ENCODE measurements at places on chromosomes 3 and 15. TPM values are rescaled to one million over a fixed set of nuclear protein-coding genes. Genes with fewer than 3 reads are reported as not detected.
A peak's percentile ranks its signal among the peaks of the same experiment; 100 is the strongest.

The UCN2 gene
- total RNA-seq = not detected

The PRSS50 gene
- total RNA-seq = not detected

The SLCO3A1 gene
- total RNA-seq = 26.1 TPM

The MYNN gene
- 17.2 TPM for total RNA-seq

The FGD5 gene
- 21.4 TPM for total RNA-seq

The MAGI1 gene
- 42.9 TPM for total RNA-seq

The MESP1 gene
- total RNA-seq = 1.0 TPM

The NDUFB4 gene
- 17.8 TPM for total RNA-seq

The SERINC4 gene
- total RNA-seq = 0.28 TPM

The DBR1 gene
- total RNA-seq = 41.8 TPM

The TEX55 gene
- not detected for total RNA-seq

The ENTPD3 gene
- total RNA-seq = 4.9 TPM

The PLA2G4D gene
- total RNA-seq = 0.07 TPM

The MUC20 gene
- total RNA-seq = 1.5 TPM

DNA sequence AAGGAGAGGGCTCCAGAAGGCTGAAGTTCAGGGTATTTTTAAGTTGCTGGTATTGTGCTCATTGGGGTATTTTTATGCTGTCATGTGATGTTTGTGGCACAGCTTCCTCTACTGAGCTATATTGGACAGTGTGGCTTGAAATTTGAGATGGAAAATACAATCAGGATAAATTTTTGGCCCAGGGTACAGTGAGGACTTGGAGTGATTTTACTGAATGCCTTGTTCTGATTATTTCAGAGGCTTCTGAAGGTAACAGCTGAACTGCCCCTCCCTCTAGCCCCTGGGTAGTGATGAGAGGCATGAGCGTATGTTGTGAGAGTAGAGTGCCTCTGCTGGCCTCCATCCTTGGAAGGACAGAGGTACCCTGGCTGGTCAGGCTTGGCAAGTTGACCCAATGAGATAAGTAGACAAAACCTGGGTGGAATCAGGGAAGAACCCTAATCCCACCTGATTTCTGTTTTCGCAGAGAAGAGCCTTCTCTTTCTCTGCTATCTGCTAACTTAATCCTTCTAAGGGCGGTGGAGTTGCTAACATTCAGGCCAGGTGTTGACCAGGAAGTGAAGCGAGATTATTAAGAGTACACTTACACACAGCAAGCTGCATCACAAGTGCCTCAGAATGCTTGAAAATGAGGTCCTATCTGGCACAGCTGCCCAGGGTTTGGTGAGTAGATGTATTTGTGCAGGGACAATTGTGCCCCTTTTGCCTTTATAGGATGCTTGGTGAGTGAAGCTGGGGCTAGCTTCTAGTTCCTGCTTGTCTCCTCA, 98.1 kb upstream of the CLSTN2 start:
- H3K4me3 ChIP-seq = no peak overlapping the region
- DNase-seq = no peak
- H3K4me1 ChIP-seq = peaks cover 10% of the 10 kb centered on the region
- H3K36me3 ChIP-seq = no peaks in the 10 kb centered on the region
- H3K27me3 ChIP-seq = no peaks in the 10 kb centered on the region

GRCh38 chr15:85415783-85416182, 35.4 kb downstream of the AKAP13 start:
- no peak overlapping the region for H3K27ac ChIP-seq
- DNase-seq = no peak
- H3K4me3 ChIP-seq = no peak overlapping the region
- no peaks in the 10 kb centered on the region for H3K27me3 ChIP-seq
- H3K4me1 ChIP-seq = no peaks in the 10 kb centered on the region
- no peaks in the 10 kb centered on the region for H3K36me3 ChIP-seq

GRCh38 chr3:172089250-172089649, 49.9 kb downstream of the FNDC3B start:
- H3K27me3 ChIP-seq = no peaks in the 10 kb centered on the region
- H3K4me1 ChIP-seq = no peaks in the 10 kb centered on the region
- H3K27ac ChIP-seq = no peak overlapping the region
- DNase-seq = no peak
- no peak overlapping the region for H3K4me3 ChIP-seq
- H3K36me3 ChIP-seq = no peaks in the 10 kb centered on the region

GRCh38 chr15:53836618-53837017, 77.2 kb upstream of the WDR72 start:
- H3K27ac ChIP-seq = no peak overlapping the region
- H3K4me3 ChIP-seq = no peak overlapping the region
- H3K27me3 ChIP-seq = no peaks in the 10 kb centered on the region
- no peaks in the 10 kb centered on the region for H3K4me1 ChIP-seq

GRCh38 chr15:79896131-79896633, 632 bp downstream of the MTHFS start:
- H3K27me3 ChIP-seq = no peaks in the 10 kb centered on the region
- H3K27ac ChIP-seq = peak overlapping the region; percentile 91
- no peak for DNase-seq
- H3K4me1 ChIP-seq = no peaks in the 10 kb centered on the region

- peaks cover 7% of the 10 kb centered on the region for H3K4me1 ChIP-seq
- H3K27ac ChIP-seq = no peak overlapping the region
- H3K36me3 ChIP-seq = no peaks in the 10 kb centered on the region
- no peak for DNase-seq
- no peak overlapping the region for H3K4me3 ChIP-seq
- no peaks in the 10 kb centered on the region for H3K27me3 ChIP-seq
These were observed 76.6 kb downstream of the P3H2 start for GRCh38 chr3:190044142-190044541.

DNA sequence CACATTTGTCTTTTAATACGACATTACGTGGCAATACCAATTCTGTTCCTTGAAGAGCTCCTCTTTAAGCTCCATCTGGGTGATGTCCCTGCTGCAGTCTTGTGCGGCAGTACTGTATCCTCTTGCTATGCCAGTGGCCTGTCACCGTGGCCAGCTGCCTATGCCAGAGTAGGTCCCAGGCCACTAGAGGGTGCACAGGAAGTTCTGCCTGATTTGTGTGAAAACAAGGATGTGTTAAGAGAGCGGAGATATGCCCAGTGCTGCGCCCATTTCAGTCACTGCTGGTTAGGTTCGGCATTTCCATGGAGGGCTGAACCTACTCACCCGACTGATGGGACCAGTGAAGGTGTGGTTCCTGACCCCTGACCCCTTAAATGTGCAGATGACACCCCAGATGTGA, 25.2 kb downstream of the NIPA1 start:
- no peak for DNase-seq
- no peaks in the 10 kb centered on the region for H3K36me3 ChIP-seq
- no peaks in the 10 kb centered on the region for H3K27me3 ChIP-seq

- H3K4me1 ChIP-seq = no peaks in the 10 kb centered on the region
- no peak overlapping the region for H3K4me3 ChIP-seq
- no peak for DNase-seq
- no peaks in the 10 kb centered on the region for H3K27me3 ChIP-seq
- no peak overlapping the region for H3K27ac ChIP-seq
- H3K36me3 ChIP-seq = no peaks in the 10 kb centered on the region
These were observed 77.1 kb upstream of the MFGE8 start for GRCh38 chr15:88990185-88990679.

DNA sequence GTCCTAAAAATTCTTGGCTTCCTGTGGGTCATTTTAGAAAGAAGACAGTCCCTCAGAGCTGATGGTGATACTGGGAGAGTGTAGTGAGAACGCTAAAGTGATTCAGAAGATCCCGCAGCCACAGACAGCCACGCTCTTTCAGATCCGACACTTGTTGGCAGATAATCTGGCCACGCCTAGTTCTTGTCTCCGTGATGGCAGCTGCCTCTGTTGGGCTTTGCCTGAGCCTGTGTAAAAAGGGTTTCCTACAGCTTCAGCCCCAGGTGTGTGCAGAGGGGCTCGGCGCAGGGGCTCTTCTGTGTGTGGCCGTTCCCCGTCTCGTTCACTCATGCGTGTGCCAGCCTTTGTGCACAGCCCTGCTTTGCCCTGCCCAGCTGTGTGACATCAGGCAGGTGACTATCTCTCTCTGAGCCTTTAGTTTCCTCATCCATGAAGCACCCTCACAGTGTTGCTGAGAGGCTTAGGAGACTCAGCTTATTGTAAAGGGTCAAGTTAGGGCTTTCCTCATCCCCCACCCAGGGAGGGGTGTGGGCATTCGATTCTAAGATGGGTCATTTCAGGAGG, 6.3 kb downstream of the IRAK2 start:
- no peak overlapping the region for H3K27ac ChIP-seq
- no peak for DNase-seq
- H3K4me3 ChIP-seq = no peak overlapping the region
- no peaks in the 10 kb centered on the region for H3K4me1 ChIP-seq

DNA sequence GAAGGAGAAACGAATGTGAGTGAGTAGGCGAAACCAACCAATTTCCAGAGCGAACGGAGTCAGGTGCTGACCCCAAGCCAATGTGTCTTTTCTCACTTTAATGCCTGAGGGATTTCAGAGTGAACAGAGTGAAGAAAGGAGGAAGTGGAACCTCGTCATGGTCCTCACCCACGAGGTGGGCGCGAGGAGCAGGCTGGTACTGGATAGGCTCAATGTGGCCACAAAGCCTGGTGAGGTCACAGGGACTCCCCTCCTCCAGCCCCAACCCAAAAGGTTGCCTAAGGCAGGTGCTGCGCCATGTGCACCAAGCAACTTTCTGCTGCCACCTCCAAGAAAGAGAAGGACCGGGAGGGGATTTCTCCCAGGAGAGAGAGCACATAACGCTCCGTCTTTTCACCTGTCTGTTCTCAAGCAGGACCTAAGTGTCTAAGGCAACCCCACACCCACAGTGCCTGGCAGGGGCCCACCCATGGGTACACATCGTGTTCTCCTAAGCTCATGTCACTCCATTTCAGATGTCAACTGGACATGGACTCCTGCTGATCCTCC, 3.8 kb downstream of the NRROS start:
- H3K4me1 ChIP-seq = no peaks in the 10 kb centered on the region
- H3K36me3 ChIP-seq = no peaks in the 10 kb centered on the region
- no peak overlapping the region for H3K27ac ChIP-seq
- no peak overlapping the region for H3K4me3 ChIP-seq
- no peaks in the 10 kb centered on the region for H3K27me3 ChIP-seq
- no peak for DNase-seq

DNA sequence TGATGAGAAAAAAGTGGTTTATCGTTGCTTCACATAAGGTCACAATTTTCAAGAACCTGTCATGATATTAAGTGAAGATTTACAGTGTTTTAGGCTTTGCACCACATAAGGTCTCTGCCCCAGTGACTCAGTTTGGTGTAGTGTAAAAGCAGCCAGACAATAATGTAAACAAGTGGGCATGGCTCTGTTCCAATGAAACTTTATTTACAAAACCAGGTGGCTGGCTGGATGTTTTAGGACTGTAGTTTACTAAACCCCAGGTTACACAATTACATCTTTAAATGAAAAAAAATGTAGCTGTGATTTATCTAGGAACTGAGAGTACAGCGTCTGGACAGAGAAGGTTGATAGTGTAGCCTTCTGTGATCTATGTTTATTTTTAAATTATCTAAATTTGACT, 9.7 kb upstream of the FBXL22 start:
- no peak for DNase-seq
- no peaks in the 10 kb centered on the region for H3K36me3 ChIP-seq
- no peak overlapping the region for H3K4me3 ChIP-seq

- no peak overlapping the region for H3K4me3 ChIP-seq
- no peaks in the 10 kb centered on the region for H3K36me3 ChIP-seq
- DNase-seq = no peak
- H3K27ac ChIP-seq = no peak overlapping the region
These were observed 165.6 kb downstream of the LPP start for GRCh38 chr3:188319569-188319968.

- DNase-seq = no peak
- H3K4me1 ChIP-seq = no peaks in the 10 kb centered on the region
- no peak overlapping the region for H3K27ac ChIP-seq
- H3K27me3 ChIP-seq = no peaks in the 10 kb centered on the region
- no peaks in the 10 kb centered on the region for H3K36me3 ChIP-seq
- no peak overlapping the region for H3K4me3 ChIP-seq
These were observed 716.8 kb upstream of the BCHE start for GRCh38 chr3:166554023-166554422.

- no peaks in the 10 kb centered on the region for H3K36me3 ChIP-seq
- no peak overlapping the region for H3K4me3 ChIP-seq
These were observed 378.2 kb upstream of the AZI2 start for GRCh38 chr3:28726840-28727239.

DNA sequence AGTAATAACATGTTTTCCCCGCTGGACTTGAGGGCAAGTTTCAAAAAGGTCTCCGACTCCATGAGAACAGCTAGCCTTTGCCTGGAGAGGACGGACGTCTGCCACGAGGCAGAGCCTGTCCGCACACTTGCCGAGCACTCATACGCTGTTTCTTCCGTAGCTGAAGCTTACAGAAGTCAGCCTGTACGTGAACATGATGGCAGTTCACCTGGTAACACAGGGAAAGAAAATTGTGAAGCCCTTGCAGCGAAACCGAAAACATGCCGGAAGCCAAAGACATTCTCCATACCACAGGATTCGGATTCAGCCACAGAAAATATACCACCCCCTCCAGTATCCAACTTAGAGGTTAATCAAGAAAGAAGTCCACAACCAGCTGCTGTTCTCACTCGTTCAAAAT, 43.9 kb upstream of the RASA2 start:
- H3K4me3 ChIP-seq = no peak overlapping the region
- no peaks in the 10 kb centered on the region for H3K27me3 ChIP-seq
- no peak for DNase-seq
- H3K27ac ChIP-seq = peak overlapping the region; percentile 77
- H3K36me3 ChIP-seq = no peaks in the 10 kb centered on the region

DNA sequence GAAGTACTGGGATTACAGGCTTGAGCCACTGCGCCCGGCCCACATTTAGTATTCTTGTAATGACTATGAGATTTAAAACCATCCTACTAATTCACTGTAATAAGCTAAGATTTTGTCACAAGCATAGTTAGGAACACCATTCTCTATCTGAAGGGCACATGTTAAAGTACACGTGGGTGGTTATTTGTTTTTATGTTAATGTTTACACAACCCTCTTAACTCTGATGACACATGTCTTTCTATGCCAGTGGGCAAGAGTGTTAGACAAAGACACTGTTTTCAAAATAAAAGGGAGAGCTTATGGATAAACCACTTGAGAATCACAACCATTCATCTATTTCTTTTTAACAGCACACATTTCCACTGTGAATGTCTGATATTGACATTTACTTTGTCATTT, 537.6 kb upstream of the IL12A start:
- H3K4me1 ChIP-seq = no peaks in the 10 kb centered on the region
- H3K27ac ChIP-seq = no peak overlapping the region
- no peak overlapping the region for H3K4me3 ChIP-seq
- DNase-seq = no peak

GRCh38 chr3:56884387-56884786, 82.6 kb upstream of the ARHGEF3 start:
- no peaks in the 10 kb centered on the region for H3K36me3 ChIP-seq
- H3K4me1 ChIP-seq = no peaks in the 10 kb centered on the region
- no peak overlapping the region for H3K4me3 ChIP-seq
- no peak overlapping the region for H3K27ac ChIP-seq

GRCh38 chr3:179196098-179196497, 47.9 kb downstream of the PIK3CA start:
- H3K27ac ChIP-seq = no peak overlapping the region
- DNase-seq = no peak
